ENCODE measurements at places on chromosomes 5 and 9.

DNA sequence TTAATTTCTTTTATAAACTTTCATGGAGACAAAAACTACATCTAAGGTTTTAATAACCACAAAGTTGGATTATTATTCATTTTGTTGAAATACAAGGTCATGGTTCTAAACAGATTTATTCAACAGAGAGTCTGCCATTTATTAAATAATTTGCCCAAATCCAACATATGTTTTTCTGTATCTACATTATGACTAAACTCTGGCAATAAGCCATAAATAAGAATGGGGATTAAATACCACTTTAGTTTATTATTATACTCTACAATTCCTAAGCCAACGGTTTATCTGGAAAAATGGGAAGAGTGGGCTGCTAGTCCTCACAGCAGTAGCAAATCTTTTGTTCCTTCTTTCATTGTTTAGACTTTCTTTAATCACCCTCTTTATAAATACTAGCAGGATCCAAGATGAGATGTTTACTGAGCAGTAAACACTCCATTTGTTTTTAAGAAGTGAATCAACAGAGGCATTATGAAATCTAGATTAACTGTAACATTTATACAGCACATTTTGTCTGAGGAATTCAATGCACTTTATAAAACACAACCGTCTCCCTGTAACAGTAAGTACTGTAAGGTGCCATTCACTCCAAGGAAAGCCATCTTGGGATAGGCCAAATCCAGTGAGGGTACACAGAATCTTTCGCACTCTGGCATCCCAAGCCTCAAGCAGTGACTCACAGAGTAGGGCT is 89.7 kb downstream of the DROSHA start:
- DNase-seq: no peak

DNA sequence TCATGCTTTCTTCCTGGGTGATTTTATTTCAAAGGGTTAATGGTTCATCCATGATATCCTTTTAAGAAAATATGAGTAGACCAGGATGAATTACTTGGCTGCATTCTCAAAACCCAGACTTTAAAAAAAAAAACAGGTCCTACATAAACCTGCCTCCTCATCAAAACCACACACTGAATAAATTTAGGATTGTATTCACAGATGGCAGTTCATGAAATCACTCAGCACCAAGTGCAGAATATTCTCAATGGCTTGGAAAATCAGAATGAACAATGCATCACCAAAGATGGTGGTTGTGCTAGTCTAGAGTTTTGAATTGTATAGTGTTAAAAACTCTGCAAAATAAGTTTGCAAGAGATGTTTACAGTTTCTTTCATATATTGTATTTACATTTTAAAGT is 145.4 kb upstream of the GRAMD2B start:
- no peak for DNase-seq

DNA sequence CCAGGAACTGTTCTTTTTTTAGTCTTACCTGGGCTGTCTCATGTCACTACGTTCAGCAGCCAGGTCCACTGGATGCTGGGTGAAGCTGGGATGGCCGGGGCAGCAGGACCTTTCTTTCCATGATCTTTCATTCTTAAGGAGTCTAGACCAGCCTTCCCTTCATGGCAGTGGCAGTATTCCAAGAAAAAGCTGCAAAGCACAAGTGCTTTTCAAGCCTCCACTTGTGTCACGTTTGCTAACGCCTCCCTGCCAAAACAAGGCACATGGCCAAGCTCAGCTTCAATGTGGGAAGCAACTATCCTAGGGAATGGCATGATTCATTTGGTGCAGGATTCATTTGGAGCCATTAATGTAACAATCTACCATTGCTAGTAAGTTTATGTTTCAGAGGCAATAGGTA is 94.8 kb downstream of the RCL1 start:
- no peak for DNase-seq

DNA sequence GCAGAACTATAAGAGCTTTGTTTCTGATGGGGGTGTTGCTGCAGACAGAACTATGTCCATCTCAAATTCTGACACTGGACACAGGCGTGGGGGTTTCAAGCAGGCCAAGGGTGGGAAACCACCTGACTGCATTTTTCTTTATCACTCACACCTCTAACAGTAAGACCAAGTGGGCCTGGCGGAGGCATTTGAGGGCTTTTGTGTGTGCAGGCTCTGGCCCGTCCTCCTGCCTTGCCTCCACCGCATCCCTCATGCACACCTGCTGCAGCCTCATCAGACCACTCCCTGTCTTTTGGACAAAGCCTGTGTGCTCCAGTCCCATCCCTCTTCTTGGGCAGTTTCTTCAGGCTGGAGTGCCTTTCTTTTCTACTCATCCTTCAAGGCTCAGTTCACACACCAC is 7.9 kb downstream of the OR13J1 start:
- DNase-seq: no peak

- peak; percentile 17 for DNase-seq
Observed at GRCh38 chr9:119689879-119690278, 320.6 kb upstream of the BRINP1 start.

GRCh38 chr5:60638300-60638699 is 61.7 kb downstream of the DEPDC1B start:
- no peak for DNase-seq

GRCh38 chr5:59081693-59082092 is 498.8 kb downstream of the RAB3C start:
- no peak for DNase-seq

DNA sequence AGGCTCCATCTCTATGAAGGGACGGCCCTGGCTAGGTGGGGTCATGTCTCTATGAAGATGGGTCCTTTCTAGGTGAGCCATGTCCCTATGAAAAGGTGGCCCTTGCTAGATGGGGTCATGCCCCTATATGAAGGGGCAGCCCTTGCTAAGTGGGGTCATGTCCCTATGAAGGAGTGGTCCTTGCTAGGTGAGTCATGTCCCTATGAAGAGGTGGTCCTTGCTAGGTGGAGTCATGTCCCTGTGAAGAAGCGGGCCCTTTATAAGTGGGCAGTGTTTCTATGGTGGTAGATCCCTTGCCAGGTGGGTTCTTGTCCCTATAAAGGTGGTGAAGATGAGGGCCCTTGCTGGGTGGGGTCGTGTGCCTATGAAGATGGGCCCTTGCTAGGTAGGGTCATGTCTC is 283.0 kb upstream of the IRX2 start:
- DNase-seq: no peak

DNA sequence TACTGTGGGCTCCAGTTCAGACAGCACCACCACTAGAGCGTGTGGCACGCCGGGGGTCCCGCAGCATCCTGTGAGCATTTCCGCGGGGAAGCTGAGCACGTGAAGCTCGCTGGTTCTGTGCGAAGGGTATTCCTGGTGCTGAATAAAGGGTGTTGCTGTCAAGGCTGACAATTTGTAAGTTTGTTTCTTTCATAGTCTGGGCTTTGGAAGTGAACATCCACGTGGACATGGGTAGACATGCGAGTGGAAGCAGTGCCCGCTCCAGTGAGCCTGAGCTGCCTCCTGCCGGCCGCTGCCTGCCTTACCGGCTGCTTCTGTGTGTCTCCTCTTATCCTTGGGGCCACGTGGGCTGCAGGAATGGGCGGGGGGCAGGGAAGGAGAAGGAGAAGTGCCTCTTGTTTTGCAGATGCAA is 14.7 kb downstream of the NDUFS6 start:
- DNase-seq: no peak

- no peak for DNase-seq
Observed at GRCh38 chr5:148248894-148249293, 10.6 kb downstream of the MARCOL start.

DNA sequence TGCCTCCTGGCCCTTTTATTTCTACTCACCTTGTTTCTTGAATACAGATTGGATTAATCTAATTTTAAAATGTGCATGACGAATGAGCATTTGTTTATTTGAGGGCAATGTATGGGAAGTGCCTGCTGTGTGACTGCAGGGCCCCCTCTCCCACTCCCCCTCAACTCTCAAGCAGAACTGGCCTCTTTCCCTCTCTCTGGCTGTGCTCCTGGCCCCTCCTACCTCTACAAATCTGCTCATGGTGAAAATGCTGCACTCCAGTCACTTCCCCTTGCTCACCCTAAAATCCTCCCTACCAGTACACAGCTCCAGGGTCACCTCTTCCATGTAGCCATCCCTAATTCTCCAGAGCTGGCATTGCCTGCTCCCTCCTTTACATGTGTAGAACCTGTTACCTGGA is 17.2 kb upstream of the NDST1 start:
- DNase-seq: no peak

GRCh38 chr5:118733394-118733793 is 255.0 kb downstream of the DTWD2 start:
- DNase-seq: no peak

DNA sequence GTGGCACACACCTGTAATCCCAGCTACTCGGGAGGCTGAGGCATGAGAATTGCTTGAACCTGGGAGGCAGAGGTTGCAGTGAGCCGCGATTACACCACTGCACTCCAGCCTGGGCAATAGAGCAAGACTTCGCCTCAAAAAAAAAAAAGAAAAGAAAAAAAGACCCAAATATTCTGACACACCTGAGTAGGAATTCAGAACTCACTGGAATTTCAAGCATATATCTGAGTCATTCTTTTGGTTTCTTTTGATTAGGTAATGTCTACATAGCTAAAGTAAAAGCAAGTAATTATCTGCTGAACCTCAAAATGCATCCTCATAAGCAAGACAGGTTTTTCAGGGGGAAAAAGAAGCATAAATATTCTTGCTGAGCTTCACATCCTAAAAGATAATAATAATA is 35.9 kb downstream of the ANKRD31 start:
- DNase-seq: no peak

- no peak for DNase-seq
Observed at GRCh38 chr9:5953743-5954707, 61.4 kb downstream of the RANBP6 start.

GRCh38 chr9:123131258-123131657 is 97.8 kb downstream of the GPR21 start:
- no peak for DNase-seq

- DNase-seq: no peak
Observed at GRCh38 chr9:128442150-128442549, 13.7 kb upstream of the ODF2 start.

- DNase-seq: no peak
Observed at GRCh38 chr5:136025900-136026299, 2.9 kb upstream of the TGFBI start.

- DNase-seq: no peak
Observed at GRCh38 chr9:7104625-7105024, 346.9 kb downstream of the KDM4C start.

GRCh38 chr9:37732952-37733351 is 20.7 kb upstream of the TRMT10B start:
- DNase-seq: no peak

DNA sequence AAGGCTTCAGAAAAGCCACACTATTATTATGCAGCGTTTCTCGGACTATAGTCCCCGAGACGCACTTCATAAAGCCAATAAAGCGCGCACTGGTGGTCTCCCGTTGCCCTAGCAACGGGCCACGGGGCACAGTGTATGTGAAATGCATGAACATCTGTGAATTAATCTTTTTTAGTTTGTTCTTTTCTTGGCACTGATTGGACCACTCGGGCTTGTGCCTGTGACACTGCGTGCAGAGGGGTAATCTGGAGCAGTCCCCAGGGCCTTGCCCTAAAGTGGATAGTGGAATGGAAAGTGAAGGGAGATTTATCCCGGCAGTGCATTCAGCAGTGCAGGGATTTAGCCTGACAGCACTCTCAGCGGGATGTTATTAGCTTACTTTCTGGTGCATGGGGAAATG is 92.1 kb downstream of the TLE4 start:
- no peak for DNase-seq

DNA sequence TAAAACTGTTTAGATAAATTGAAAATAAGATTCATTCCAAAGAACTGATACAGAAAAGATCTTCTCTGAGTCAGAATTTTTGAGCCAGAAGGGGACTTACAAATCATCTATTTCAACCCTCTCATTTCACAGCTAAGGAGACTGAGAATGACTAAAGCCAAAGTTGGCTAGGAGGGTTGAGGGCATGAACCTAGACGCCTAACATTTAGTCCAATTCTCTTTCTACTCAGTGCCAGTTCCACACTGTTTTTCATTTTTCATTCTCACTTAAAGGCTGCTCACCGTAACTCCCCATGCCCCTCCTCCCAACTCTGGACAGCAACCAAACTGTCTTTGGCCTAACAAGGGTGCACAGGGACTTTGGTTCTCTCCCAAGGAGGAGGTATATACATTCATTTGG is 364.0 kb downstream of the NDUFS4 start:
- DNase-seq: no peak

DNA sequence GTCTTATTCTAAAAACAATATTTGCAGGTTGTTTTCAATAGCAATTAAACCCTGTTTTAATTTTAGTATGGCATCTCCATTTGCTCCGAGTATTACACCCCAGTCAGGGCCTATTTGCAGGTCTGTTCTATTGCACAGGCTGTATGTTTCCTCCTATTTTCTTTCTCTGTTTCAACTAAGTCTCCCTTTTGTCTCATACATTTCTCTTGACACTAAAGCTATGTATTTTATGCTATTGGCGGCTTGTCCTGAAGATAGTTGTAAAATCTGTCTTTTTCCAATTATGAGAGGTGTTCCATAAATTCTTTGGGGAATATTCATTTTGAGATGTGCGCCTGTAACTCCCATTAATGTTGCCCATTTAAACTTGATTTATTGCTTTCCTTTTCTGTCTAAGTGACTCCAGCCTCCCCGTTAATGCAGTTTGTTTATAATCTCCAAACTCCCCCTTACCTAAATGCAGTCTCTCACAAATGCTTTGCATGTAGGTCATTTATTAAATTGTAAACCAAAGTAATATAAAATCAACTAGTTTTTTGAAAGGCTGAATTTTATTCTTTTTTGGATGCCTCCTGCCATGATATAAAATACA is 262.4 kb downstream of the CDH12 start:
- DNase-seq: no peak

- no peak for DNase-seq
Observed at GRCh38 chr9:87256973-87257372, 240.7 kb upstream of the DAPK1 start.

DNA sequence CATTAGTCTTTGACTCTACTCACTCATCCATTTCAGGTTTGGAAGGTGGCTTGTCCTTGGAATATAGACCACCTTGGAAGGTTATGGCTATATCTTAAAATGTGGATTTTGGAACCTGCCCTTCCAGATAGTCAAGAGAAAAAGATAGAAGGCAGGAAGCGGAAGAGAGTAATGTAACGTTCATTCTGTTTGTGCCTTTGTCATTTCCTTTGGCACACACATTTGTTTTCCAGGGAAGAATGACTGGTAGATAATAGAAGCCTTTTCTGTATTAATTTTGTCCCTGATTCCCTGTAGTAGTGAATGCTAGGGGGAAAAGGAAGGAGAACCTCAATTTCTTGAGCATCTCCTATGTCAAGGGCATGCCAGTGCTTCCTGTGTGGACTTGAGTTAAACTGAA is 54.7 kb downstream of the PPIC start:
- DNase-seq: no peak

Measured in DND-41 (cell line).